ENCODE measurements at places on chromosomes 2 and 18.

DNA sequence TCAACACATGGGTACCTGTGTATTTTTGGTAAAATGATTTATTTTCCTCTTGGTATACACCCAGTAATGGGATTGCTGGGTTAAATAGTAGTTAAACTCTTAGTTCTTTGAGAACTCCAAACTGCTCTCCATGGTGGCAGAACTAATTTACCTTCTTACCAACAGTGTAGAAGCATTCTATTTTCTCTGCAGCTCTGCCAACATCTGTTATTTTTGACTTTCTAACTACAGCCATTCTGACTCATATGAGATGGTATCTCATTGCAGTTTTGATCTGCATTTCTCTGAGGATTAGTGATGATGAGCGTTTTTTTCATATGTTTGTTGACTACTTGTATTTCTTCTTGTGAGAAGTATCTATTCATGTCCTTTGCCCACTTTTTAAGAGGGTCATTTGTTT, 180.6 kb downstream of the FSIP2 start:
- no peak for DNase-seq

DNA sequence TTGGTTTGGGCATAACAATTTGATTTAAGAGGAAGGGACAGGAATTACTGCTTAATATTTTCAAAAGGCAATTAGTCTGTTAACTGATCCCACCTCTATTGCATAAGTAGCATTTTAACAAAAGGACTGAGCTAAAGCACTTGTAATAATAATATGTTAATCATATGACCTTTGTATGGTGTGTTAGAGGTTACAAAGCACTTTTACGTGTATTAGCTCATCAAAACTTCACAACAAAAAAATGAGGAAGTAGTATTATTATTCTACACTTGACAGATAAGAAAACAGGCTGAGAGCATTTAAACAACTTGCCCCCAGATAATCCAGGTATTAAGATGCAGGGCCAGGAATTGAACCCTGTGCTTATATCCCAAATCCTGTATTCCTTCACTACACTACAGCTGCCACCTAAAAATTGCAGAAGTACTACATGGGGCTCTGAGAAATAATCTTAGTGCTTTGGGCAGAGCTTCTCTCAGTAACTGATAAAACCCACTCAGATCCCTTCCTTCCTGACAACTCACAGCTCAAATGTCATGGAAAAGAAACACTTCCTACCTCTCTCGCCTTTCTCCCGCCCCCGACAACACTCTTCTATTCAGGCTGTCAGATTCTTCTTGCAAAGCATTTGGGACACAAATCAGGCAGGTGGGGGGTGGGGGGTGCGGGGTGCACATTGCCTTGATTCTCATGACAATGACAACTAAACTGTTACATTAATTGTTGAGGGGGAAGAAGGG, 20.7 kb upstream of the KCTD1 start:
- DNase-seq = no peak

DNA sequence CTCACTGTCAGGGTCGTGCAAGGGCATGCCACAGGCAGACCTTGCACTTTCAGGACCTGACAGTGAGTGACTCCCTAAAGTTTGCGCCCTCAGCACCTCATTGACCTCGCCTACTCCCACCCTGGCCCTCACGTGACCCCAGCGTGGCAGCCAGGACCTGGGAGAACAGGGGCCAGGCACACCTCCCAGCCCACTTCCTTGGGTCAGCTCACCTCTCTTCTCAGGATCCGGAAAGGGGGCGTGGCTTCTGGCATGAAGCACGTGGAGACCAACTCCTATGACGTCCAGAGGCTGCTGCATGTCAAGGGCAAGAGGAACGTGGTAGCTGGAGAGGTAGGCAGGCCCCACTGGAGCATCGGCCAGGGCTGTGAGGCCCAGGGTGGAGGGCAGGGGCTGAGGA, 8.8 kb downstream of the VIL1 start:
- DNase-seq = no peak

DNA sequence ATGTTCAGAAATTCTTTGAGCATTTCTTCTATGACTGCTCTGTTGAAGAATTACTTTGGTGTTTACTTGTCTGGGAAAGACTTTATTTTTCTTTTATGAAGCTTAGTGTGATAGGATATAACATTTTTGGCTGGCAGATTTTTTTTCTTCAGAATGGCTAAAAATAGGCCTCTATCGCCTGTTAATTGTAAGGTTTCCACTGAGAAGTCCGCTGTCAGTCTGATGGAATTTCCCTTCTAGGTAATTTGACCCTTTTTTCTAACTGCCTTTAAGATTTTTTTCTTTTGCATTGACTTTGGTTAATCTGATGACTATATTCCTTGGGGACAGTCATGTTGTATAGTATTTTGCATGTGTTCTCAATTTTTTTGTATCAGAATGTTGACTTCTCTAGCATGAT, 590.7 kb downstream of the ADCYAP1 start:
- no peak for DNase-seq

DNA sequence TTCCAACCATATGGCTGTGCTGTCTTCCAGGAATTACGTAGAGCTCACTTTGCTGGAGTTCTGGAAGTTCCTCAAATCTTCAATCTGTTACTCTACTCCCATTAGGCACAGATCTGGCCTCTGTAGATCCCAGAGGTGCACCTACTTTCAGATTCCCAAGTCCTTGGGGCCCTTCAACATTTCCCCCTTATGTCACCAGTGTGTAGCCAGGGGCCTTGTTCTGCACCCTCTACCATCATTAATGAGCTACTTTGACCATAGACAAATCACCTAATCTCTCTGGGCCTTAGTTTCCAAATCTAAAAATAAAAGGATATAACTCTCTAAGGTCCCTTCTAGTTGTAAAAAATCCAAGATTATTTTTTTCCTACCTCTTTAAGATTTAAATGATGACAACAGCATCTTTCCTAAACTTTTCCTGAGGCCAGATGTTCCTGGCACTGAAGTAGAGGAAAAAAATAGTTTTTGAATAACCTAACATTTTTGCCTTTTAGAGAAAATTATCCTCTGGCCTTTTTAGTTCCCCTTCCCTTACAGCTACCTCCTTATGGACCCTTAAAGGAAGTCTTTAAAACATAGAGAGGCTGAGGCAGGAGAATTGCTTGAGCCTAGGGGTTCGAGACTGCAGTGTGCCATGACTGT, 31.0 kb upstream of the WIPF1 start:
- DNase-seq = no peak

GRCh38 chr2:10392951-10393639, 55.0 kb downstream of the ODC1 start:
- DNase-seq = no peak

DNA sequence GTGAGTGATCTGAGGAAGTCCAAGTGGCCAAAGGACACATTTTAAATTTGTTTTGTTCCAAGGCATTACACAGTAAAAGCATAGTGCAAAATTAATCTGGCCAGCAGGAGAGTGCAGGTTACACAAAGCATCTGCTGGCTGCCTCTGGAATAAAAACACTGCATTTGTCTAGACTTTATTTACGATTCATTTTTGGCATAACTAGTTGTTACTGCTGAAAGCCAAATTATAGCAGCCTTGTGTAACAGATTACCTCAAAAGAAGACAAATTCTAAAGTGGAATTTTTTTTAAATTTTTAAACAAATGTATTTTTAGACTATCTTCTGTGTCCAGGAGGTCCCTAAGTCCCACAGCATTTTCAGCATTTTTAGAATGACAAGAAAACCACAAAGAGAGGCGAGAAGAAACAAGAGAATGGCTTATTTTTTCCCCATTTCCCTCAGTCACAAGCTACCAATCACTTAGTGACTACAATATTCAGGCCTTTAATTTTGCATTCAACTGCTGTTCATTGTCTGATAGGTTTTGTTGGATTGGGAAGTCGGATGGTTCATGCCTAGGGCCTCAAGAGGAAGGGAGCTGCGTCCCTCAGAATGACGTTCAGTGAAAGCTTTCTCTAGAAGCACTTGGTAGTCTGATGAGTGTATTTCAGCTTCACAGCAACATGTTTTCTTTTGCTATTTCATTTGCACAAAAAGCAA, 46.0 kb downstream of the TMEFF2 start:
- no peak for DNase-seq

DNA sequence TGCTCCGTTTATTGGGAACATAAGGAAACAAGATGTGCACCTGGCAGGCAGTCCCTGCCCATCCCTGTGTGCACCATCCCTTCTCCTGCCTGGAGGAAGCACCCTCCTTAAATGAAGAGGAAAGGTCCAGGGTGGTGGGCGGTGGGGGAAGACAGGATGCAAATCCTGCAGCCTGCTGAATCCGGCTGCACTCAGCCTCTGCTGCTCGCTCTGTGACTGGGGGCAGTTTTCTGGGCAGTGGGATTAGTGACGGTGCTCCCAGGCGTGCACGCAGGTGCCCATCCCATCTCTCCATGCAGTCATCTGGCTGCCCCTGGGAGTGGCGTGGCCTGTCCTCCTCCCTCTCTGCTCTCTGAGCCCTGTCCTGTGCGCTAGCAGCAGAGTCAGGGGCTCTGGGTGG, 371.3 kb upstream of the MYT1L start:
- DNase-seq = no peak
